Right ventricle myocardium superior (tissue), 1 donor: ENCODE measurements at places on chromosomes 2 and 18.

- DNase-seq: no peak
Measured at GRCh38 chr2:68171146-68171545, 13.5 kb downstream of the PNO1 start.

GRCh38 chr2:199471443-199472057, 13.8 kb upstream of the SATB2 start:
- peak; percentile 74 for DNase-seq

DNA sequence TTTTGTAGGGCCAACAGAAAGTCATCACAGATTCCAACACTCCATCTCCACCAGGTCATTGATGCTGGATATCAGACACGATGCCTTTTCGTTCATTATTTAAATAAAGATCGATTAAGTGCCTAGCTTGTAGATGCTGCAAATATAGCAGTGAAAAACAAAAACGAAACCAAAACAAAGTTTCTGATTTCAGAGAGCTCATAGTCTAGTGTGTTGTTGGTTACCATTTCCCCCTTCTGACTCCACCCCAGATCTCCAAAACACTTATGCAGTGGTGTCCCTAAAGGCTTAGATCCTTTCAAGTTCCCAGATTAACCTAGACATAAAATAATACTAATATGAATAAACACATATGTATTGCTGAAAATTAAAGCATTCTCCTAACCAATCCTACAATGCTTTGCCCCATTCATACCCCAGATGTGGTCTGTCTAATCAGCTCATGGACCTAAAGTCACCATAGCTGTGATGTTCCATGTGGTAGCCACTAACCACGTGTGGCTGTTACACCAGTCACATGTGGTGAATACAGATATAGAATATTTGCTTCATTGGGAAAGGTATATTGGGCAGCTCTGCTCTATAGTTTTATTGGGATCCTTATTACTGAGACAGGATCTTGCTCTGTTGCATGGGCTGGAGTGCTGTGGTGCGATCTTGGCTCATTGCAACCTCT, 787.2 kb downstream of the TDRD15 start:
- no peak for DNase-seq

DNA sequence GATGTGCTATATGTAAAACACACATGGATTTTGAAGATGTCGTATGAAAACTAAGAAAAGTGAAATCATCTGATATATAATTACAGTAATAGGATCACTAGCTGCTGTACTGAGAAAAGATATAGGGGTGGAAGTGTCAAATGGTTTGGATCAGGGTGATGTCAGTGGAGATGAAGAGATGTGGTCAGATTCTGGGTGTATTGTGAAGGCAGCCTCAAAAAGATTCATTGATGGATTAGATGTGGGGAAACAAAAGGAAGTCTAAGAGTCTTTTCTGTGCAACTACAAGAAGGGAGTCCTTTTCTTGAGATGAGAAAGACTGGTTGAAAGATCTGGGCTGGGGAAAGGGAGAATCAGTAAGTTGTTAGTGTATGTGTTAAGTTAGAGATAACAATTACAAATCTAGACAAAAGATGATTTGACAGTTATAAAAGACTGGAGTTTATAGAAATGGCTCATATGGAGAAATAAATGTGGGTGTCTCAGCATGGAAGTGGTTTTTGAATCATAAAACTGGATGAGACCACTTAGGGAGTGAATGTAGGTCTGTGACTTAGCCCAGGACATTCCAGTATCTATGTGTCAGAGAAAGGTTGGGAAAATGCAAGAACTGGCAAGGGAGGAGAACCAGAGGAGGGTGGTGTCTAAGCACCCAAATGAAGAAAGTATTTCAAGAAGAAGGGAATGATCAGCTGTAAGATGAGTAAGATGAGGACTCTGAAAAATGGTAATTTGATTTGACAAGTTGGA, 347.4 kb downstream of the PARD3B start:
- no peak for DNase-seq

DNA sequence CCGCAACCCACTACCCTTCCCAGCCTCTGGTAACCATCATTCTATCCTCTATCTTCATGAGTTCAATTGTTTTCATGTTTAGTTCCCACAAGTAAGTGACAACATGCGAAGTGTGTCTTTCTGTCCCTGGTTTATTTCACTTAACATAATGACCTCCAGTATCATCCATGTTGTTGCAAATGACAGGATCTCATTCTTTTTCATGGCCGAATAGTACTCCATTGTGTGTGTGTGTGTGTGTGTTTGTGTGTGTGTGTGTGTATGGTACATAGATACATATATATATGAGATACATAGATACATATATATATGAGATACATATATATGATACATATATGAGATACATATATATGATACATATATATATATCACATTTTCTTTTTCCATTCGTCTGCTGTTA, 196.3 kb upstream of the STK17B start:
- DNase-seq: no peak

GRCh38 chr2:106960683-106961161, 74.8 kb upstream of the ST6GAL2 start:
- no peak for DNase-seq

GRCh38 chr2:74542978-74543377, 10.8 kb downstream of the LOXL3 start:
- no peak for DNase-seq

DNA sequence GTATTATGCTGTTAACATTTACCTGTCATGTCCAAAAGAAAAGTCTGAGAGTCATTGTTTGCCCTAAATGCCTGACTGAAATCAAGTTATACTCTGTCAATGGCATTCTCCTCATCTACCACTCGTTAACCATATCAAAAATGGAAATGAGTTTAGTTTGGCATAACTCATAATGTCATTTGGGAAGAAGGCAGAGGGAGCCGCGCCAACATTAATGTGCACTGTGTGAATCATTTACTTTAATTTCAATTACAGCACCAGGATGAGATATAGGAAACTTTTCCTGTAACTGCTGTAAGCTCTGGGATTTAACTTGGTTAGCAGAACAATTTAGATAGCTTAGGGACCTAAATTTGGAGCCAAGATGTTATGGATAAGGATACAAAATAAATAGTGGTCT, 871.2 kb upstream of the POU3F3 start:
- no peak for DNase-seq

DNA sequence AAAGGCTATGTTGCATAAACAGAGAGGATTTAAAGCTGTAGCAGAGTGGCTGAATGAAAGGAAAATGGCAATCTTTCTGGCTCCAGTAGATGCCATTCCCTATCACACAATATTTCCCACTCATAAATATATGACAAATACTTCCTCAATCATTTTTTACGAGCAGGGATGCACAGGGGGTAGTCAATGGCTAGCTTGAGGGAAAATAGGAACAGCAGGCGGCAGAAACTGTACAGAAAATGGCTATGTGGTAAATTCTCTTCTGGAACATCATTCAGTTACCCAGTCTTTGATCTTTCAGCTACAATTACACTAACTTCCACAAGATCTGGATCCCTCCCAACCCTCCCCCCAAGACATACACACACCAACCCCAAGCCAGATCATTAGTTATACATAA, 127.2 kb downstream of the OLA1 start:
- no peak for DNase-seq

- DNase-seq: no peak
Measured at GRCh38 chr2:61214171-61214570, 52.2 kb downstream of the C2orf74 start.

GRCh38 chr2:96773922-96774321, 13.2 kb downstream of the CNNM4 start:
- DNase-seq: no peak

DNA sequence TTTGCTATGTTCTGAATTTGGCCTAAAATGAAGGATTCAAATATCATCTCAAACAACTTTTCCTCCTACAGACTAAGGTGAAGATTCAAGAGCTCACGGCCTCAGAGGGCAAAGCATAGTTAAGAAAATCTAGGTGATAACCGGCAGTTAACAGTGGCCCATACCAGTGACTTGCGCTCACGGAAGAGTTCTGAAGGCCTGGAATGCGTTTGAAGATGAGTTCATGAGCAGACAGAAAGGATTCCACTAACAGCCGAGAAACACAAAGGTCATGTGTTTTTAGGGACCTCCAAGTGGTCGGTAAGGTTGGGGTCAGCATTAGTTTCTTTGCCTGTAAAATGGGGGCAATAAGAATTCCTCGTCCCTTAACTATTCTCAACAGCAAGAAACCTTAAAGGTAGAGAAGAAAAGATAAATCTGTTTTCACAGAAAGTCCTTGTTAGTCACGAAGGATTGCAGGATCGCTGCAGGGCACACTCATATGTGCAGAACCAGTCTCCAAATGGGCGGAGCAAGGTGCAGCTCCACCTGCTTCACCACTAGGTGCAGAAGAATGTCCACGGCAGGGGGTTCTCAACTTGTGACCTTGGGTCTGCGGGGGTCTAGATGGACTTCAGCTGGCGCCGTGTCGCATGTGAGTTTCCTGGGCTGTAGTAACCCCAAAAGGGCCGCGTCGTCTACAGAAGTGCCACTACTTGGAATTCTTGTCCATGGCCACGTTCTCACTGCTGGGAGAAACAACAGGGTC, 708 bp upstream of the RPIA start:
- DNase-seq: no peak

GRCh38 chr18:38007676-38008330, 442.2 kb upstream of the CELF4 start:
- no peak for DNase-seq

DNA sequence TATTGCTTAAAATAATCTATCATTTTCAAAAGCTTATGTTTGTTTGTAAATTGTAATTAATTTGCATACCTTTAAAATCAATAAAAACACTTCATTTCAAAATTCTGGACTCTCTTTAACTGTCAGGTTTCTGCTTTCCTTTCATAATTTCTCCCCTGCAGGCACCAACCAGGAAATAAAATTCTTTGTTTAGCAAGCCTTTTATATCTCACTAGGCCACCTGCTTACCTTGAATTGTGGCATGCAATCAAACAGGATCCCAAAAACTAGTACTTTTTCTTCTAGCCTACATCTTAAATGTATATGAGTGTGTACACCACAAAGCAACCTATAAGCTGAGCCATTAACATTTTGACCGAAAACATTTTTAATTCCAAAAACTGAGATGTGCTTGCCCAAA, 233.1 kb downstream of the NR4A2 start:
- DNase-seq: no peak

DNA sequence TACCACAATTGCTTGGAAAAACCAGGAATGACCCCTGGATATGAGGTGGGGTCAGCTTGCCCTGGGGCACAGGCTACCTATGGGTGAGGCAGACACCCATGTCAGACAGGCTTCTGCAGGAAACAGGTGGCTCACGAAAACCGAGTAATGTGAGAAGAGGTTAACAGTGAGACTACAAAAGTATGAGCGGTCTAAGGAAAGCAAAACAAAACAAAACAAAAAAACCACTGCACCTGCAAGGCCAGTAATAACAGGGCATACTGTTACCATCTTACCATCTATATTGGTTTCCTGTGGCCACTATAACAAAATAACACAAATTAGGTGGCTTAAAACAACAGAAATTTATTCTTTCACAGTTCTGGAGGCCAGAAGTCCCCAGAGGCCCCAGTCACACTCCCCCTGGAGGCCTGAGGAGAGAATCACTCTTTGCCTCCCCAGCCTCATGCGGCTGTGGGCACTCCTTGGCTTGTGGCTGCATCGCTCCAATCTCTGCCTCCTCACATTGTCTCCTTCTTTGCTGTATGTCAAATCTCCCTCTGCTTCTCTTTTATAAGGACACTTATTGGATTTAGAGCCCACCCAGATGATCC, 86.6 kb upstream of the EPC2 start:
- DNase-seq: no peak

DNA sequence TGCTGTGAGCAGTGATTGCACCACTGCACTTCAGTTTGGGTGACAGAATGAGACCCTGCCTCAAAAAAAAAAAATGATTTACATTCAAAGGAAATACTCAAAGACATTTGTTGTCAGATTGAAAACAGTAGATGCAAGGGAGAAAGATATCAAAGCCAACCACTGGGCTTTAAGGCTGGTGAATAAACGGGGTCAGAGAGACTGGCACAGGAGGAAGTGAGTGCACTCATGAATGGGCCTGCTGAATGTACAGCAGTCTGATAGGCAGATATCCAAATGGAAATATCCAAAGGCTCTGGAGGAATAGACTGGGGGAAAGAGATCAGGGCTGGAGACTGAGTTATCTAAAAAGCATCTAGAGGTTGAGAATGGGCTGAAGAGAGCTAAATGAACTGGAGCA, 10.9 kb downstream of the RNF125 start:
- DNase-seq: no peak

DNA sequence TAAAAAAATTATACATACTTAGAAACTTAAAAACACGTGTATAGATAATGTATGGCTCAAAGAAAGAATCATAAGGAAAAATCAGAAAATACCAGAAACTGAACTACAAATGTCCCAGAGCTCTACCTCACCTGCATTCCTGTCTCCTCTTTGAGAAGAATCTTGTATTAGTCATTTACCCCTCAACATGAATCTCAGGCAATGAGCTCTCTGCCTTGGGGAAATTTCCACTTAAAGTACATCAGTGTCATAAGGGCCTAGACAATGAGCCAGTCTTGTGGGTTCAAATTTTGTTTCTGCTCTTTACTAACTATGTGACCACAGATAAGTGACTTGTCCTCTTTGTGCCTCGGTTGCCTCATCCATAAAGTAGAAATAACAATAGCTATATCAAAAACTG, 40.1 kb downstream of the SCG2 start:
- no peak for DNase-seq

DNA sequence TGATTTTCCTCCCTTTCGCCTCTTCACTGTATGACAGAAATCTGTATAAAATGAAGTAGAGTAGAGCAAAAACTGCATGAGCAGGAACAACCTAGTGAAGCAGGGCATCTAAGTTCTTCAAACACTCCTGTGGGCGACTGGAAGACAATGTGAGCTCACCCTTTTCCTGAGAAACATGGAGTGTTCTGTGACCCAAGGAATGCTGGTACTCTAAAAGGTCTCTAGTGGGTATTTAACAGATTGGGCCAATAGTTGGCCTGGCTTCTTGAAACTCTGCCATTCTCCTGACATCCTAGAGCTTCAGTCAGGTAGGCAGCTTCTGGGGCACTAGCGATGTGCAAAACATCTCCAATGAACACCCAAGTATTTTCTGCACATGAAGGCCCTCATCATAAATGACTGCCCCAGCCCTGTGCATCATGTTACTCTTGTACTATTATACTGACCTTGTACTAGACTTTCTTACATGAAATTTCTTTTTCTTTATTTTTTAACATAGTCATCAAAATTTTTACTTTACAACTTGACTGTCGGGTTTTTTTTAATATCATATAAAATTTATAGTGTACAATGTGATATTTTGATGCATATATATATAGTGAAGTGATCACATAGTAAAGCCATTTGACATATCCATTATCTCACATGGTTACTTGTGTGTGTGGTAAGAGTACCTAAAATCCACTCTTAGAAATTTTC, 294.6 kb upstream of the SESTD1 start:
- DNase-seq: no peak

GRCh38 chr2:195559431-195559914, 97.6 kb upstream of the SLC39A10 start:
- no peak for DNase-seq

DNA sequence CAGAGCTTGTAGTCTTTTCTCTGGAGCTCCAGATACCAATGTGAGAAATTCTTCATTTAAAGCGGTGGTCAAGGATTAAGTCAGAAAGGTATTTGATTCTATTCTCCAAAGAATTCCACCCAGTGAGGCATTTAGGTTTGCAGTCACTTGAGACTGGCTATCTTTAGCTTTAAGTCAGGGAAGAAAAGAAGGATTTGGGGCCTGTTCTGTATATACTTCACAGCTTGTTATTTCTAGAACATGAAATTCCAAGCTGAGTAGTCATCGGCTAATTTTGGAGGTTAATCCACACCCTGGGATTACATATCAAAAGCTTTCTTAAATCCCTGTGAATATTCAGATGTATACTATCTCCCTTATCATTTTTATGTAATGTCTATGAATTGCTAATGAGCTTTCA, 39.4 kb downstream of the MYOM1 start:
- no peak for DNase-seq

GRCh38 chr2:88250404-88250803, 80.3 kb downstream of the THNSL2 start:
- no peak for DNase-seq
